ENCODE measurements at places on chromosomes 1 and 21.

GRCh38 chr1:45152126-45152525 is 54.3 kb downstream of the ZSWIM5 start:
- no peak overlapping the region for H3K27ac ChIP-seq
- H3K4me1 ChIP-seq = peaks cover 29% of the 10 kb centered on the region
- no peaks in the 10 kb centered on the region for H3K27me3 ChIP-seq
- H3K36me3 ChIP-seq = no peaks in the 10 kb centered on the region
- no peak for DNase-seq

- DNase-seq = no peak
- H3K36me3 ChIP-seq = no peaks in the 10 kb centered on the region
- H3K4me1 ChIP-seq = no peaks in the 10 kb centered on the region
- no peaks in the 10 kb centered on the region for H3K27me3 ChIP-seq
These were observed 124.8 kb upstream of the CHRM3 start for GRCh38 chr1:239261521-239261920.

GRCh38 chr1:100430325-100430756 is 78.0 kb downstream of the CDC14A start:
- no peak for DNase-seq
- H3K27me3 ChIP-seq = no peaks in the 10 kb centered on the region
- no peak overlapping the region for H3K27ac ChIP-seq
- no peaks in the 10 kb centered on the region for H3K36me3 ChIP-seq
- no peaks in the 10 kb centered on the region for H3K4me1 ChIP-seq

- H3K4me3 ChIP-seq = no peak overlapping the region
- no peaks in the 10 kb centered on the region for H3K27me3 ChIP-seq
- DNase-seq = no peak
- no peaks in the 10 kb centered on the region for H3K36me3 ChIP-seq
These were observed 84.2 kb downstream of the SPSB1 start for GRCh38 chr1:9376886-9377333.

GRCh38 chr1:51175278-51175677 is 60.8 kb upstream of the RNF11 start:
- DNase-seq = no peak
- H3K27me3 ChIP-seq = no peaks in the 10 kb centered on the region
- no peaks in the 10 kb centered on the region for H3K36me3 ChIP-seq
- H3K27ac ChIP-seq = no peak overlapping the region
- no peaks in the 10 kb centered on the region for H3K4me1 ChIP-seq

- no peak overlapping the region for H3K4me3 ChIP-seq
- no peaks in the 10 kb centered on the region for H3K4me1 ChIP-seq
- peak; percentile 63 for DNase-seq
- H3K27ac ChIP-seq = no peak overlapping the region
These were observed 91.0 kb upstream of the KCNA3 start for GRCh38 chr1:110765640-110766335.

DNA sequence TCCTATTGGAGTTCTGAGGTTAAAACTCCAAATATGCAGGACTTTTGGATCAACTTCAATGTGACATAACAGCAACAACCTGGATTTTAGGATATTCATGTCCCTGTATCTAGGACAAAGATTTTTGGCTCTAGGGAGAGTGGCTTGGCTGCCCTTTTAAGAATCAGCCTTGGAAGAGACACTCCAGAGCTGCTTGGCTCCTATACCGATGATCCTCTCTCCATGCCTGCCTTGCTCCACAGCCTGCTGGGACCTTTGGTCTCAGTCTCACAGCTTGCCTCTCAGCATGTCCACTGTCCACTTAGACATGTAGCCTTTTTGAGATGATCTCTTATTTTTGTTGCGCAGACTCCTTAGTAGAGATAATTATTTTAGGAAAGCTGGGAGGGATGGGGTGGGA is 4.5 kb upstream of the FCMR start:
- no peaks in the 10 kb centered on the region for H3K36me3 ChIP-seq
- H3K4me3 ChIP-seq = no peak overlapping the region
- no peaks in the 10 kb centered on the region for H3K4me1 ChIP-seq
- peak; percentile 26 for DNase-seq

- peak overlapping the region; percentile 82 for H3K27ac ChIP-seq
- no peak for DNase-seq
- H3K4me3 ChIP-seq = no peak overlapping the region
- no peaks in the 10 kb centered on the region for H3K27me3 ChIP-seq
- peaks cover 6% of the 10 kb centered on the region for H3K4me1 ChIP-seq
These were observed 1.9 kb downstream of the ETNK2 start for GRCh38 chr1:204149635-204150565.

- no peak for DNase-seq
- H3K27me3 ChIP-seq = no peaks in the 10 kb centered on the region
- H3K4me3 ChIP-seq = no peak overlapping the region
- H3K4me1 ChIP-seq = no peaks in the 10 kb centered on the region
- H3K36me3 ChIP-seq = no peaks in the 10 kb centered on the region
These were observed 239.4 kb upstream of the ST6GALNAC5 start for GRCh38 chr1:76627901-76628300.

- DNase-seq = no peak
- H3K4me1 ChIP-seq = no peaks in the 10 kb centered on the region
- H3K27ac ChIP-seq = no peak overlapping the region
- no peaks in the 10 kb centered on the region for H3K27me3 ChIP-seq
These were observed 430.4 kb upstream of the CHRM3 start for GRCh38 chr1:238955934-238956333.

DNA sequence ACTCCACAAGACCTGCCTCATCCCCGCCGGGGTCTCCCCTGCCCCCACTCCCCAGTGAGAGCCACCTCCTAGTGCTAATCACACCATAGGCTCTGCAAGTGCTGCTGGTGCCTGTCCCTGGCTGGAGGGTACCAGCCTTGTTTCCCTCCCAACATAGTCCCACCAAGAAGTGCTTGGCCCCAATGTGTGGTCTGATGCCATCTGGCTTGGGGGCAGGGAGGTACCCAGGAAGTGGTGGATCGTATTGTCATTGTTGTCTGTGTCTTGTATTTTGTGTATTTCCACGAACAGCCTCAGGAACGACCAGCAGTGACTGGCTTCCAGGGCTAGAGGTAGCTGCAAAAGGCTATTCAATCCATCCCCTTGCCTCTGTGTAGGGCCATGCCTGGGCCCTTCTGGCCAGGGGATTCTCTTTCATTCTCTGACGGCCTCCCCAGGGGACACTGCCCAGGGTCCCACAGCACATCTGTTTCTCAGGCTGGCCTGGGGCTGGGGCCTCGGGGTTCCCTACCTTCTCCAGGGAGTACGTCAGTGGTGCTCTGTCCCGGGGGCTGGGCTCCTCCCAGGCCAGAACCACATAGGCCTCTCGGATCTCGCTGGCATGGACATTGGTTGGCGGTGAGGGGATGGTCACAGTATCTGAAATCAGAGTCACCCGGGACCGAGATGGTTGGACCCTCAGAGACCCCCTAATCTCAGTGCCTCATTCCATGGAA is 22.8 kb downstream of the MYOM3 start:
- no peak overlapping the region for H3K27ac ChIP-seq
- H3K27me3 ChIP-seq = no peaks in the 10 kb centered on the region
- H3K36me3 ChIP-seq = no peaks in the 10 kb centered on the region
- DNase-seq = no peak

GRCh38 chr1:192535916-192536664 is 39.5 kb upstream of the RGS1 start:
- no peaks in the 10 kb centered on the region for H3K27me3 ChIP-seq
- no peak for DNase-seq
- peaks cover 15% of the 10 kb centered on the region for H3K4me1 ChIP-seq
- no peak overlapping the region for H3K4me3 ChIP-seq
- no peak overlapping the region for H3K27ac ChIP-seq

DNA sequence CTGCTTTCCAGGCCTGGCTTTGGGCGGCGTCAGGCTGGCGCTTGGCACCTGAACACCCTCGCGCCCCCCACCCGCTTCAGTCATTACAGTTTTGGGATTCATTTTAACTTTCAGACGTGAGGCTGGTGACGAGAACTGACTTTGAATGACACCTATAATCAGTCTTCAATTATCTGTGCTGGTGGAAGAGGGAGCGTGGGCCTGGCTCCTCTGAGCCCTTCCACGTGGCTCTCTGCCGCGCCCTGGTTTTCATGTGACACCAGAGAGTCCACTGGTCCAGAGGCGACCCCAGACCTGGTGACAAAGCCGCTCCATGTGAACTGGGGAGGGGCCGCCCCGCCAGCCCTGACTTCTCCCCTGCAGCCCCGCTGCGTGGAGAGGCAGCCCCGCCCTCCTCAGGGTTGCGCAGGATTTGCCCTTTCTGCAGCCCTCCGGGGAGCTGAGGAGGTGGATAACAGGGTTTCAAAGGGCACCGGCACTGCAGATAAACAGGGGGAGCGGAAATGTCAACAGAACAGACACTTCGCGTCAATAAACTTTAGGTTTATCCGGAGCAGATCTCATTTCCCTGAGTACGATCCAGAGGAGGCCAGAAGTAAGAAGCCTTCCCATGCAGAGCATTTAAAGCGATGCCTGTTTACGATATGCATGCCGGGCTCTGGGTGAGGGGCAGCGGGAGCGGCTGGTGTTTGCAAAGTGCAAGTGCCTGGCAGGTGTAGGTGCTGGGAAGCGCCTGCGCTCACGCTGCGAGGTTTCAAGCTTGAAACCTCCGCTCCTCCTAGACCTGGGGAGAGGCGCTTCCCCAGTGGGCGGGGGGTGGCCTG is 56.4 kb downstream of the AJAP1 start:
- no peak overlapping the region for H3K4me3 ChIP-seq
- no peaks in the 10 kb centered on the region for H3K4me1 ChIP-seq
- peaks cover 11% of the 10 kb centered on the region for H3K27me3 ChIP-seq
- H3K27ac ChIP-seq = no peak overlapping the region
- DNase-seq = no peak
- no peaks in the 10 kb centered on the region for H3K36me3 ChIP-seq

GRCh38 chr1:22105611-22106207 is 37.2 kb downstream of the WNT4 start:
- no peaks in the 10 kb centered on the region for H3K36me3 ChIP-seq
- no peaks in the 10 kb centered on the region for H3K27me3 ChIP-seq
- H3K4me3 ChIP-seq = no peak overlapping the region
- no peak overlapping the region for H3K27ac ChIP-seq

GRCh38 chr21:21764281-21764680 is 766.1 kb downstream of the NCAM2 start:
- H3K27ac ChIP-seq = no peak overlapping the region
- no peaks in the 10 kb centered on the region for H3K4me1 ChIP-seq
- no peaks in the 10 kb centered on the region for H3K36me3 ChIP-seq
- no peak for DNase-seq

DNA sequence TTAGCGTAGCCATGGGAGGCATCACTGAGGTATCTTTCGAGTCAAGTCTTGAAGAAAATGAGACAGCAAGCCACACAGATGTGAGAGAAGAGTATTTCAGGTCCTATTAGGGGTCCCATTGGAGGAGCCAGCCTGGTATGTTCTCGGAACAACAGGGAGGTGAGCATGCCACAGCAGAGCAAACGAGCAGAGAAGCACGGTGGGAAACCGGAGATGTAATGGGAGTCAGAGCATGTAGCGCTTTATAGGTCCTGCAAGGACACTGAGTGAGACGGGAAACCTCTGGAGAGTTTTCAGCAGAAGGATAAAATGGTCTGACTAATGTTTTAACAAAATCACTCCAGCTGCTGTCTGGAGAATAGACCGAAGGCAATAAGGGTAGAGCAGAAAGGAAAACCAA is 15.9 kb downstream of the H3-3A start:
- H3K4me3 ChIP-seq = no peak overlapping the region
- no peak overlapping the region for H3K27ac ChIP-seq
- peak; percentile 27 for DNase-seq
- H3K4me1 ChIP-seq = no peaks in the 10 kb centered on the region
- H3K36me3 ChIP-seq = peaks cover 11% of the 10 kb centered on the region
- no peaks in the 10 kb centered on the region for H3K27me3 ChIP-seq

DNA sequence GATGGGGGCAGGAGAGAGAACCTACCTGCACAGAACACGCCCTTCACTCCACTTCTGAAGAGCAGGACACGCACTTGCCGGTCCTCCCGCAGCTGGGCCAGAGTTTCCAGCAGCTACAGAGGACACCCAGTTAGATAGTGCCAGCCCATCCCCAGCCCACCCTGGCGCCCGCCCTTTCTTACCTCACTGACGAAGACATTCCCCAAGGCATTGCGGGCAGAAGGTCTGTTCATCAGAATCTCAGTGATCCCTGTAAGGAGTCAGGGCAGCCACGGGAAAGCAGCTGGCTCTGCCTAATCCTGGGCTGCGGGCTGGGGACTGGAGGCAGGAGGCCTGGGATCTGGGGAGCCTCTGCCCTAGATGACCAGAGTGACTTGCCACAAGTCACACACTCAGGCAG is 10.0 kb downstream of the ECHDC2 start:
- H3K27ac ChIP-seq = no peak overlapping the region
- no peaks in the 10 kb centered on the region for H3K27me3 ChIP-seq
- no peak overlapping the region for H3K4me3 ChIP-seq
- peaks cover 14% of the 10 kb centered on the region for H3K4me1 ChIP-seq
- DNase-seq = no peak

DNA sequence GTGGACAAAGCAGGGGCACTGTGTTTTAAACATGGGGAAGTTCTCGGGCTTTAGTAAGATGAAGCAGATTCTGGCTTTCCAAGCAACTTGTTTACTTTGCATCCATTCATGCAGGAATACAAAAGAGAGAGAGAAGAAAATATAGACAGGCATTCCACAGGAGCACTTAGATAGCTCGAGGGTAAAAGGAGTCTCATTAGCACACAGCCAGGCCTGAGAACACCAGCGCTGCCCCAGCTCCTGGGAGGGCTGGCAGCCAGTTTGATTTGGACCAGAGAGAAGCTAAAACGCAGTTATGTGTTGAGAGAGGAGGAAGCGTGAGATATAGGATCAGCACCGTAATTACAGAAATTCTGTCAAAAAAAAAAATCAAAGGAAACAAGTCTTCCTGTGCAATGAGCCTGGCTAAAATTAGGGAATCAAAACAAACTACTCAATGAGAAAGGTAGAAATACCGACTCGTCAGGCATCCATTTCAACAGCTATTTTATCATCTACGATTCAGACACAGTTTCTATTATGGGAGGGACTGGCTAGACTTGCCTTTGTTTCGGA is 68.2 kb downstream of the CLSTN1 start:
- DNase-seq = no peak
- no peak overlapping the region for H3K4me3 ChIP-seq
- no peaks in the 10 kb centered on the region for H3K36me3 ChIP-seq

- H3K4me3 ChIP-seq = no peak overlapping the region
- no peaks in the 10 kb centered on the region for H3K36me3 ChIP-seq
- H3K27me3 ChIP-seq = no peaks in the 10 kb centered on the region
- no peak overlapping the region for H3K27ac ChIP-seq
These were observed 3.4 kb downstream of the PRR9 start for GRCh38 chr1:153220606-153221303.

- H3K4me1 ChIP-seq = no peaks in the 10 kb centered on the region
- H3K27ac ChIP-seq = no peak overlapping the region
- H3K4me3 ChIP-seq = no peak overlapping the region
- DNase-seq = no peak
- no peaks in the 10 kb centered on the region for H3K27me3 ChIP-seq
These were observed 112.9 kb downstream of the LRRC40 start for GRCh38 chr1:70092526-70092925.

All from adrenal gland (tissue), 19 donors.